ENCODE measurements at places on chromosomes 1 and 21.

GRCh38 chr1:220680085-220680687 is 10.0 kb upstream of the C1orf115 start:
- peak; percentile 32 for DNase-seq

- no peak for DNase-seq
These were observed 73.1 kb upstream of the CACHD1 start for GRCh38 chr1:64396817-64397216.

DNA sequence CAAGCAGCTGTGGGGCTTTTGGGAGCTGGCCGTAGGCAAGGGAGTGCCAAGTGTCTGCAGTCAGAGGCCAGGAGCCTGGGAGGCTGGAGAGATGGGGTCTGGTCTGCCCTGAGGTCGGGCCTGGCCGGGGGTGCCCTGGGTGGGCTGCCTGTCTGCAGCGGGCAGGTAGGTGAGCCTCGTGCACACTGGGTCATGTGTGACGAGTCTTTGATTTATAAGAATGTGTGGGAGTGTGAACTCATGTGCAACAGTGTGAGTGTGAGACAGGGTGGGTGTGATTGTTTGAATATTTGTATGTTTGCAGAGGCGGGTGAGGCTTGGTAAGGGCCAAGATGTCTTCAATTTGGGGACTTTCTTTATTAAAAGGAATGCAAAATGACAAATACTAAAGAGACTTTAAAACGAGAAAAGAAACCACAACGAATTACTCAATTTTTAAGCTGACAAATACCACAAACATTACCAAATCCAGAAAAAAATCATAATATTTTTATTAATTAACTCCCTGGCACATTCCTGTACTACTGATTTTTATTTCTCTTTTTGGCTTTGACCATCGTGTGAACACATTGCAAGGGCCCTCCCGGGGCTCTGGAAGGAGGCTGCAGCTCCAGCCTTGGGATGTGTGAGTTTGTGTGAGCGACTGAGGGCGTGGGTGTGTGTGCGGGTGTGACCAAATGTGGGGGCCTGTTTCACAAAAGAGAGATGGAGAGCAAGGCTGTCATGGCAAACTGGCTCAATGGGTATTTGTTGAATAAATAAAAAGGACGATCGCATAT is 110.3 kb upstream of the WNT4 start:
- no peak for DNase-seq

- DNase-seq: peak; percentile 87
These were observed 26.8 kb upstream of the ZNF697 start for GRCh38 chr1:119674835-119675289.

- DNase-seq: peak; percentile 63
These were observed 173.8 kb downstream of the ETS2 start for GRCh38 chr21:38979271-38980121.

DNA sequence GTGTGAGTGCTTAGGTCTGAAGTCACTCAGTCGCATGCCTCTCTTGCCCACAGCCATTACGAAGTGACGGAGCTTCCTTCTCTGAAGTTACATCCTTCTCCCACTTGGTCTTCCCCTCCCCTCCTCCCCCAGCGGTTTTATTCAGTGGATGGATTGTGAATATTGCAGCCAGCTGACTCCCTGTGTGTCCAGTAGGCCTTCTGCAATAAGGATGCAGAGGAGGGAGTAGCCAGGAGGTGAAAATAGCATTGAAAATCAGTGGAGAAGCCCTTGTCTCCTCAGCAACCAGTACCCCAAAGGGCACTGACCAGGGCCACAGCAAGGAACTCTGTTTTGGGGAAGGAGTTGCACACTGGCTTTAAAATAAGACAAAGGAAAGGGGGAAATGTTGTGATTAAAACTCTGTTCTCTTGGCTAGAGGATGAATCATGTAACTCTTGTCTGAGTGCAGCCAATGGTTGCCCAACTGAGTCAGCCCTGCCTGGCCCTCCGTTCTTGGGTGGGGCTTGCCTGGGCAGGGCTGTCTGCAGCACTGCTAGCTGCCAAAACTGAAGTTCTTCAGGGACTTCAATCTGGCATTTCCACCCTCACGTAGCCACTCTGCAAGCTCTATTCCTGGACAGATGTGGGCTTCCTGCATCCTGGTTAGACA is 4.3 kb downstream of the S100A10 start:
- DNase-seq: peak; percentile 91

- no peak for DNase-seq
These were observed 112.1 kb downstream of the HIVEP3 start for GRCh38 chr1:41806472-41807155.

DNA sequence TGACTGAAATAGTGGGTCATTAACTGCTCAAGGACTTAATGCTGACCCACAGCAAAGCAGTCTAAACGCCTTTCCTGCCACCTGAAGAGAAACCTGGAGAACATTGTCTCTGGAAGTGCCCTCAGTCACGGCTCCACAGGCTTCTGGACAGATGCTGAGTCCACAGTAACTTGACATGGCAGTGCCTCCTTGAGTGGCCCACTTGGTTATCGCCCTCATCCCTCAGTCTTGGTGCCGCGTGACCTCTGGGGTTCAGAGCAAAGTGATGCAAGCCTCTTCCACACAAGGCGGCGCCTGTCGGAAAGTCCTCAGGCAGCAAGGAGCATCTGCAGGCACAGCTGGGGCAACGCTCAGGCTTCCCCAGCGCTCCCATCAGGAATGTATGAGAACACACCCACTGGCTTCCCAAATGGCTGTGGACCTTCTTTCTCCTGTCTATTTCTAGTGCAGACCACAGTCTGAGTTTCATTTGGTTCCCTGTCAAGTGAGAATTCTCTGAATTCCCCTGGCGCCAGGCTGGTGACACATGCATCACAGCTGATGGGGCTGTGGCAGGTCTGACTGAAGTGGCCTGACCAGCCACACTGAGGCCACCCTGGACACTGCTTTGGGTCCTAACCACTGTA is 13.0 kb upstream of the ANGPTL7 start:
- DNase-seq: no peak

Measured in mammary epithelial cell (primary cell).